ENCODE measurements at places on chromosomes 13 and 19.

DNA sequence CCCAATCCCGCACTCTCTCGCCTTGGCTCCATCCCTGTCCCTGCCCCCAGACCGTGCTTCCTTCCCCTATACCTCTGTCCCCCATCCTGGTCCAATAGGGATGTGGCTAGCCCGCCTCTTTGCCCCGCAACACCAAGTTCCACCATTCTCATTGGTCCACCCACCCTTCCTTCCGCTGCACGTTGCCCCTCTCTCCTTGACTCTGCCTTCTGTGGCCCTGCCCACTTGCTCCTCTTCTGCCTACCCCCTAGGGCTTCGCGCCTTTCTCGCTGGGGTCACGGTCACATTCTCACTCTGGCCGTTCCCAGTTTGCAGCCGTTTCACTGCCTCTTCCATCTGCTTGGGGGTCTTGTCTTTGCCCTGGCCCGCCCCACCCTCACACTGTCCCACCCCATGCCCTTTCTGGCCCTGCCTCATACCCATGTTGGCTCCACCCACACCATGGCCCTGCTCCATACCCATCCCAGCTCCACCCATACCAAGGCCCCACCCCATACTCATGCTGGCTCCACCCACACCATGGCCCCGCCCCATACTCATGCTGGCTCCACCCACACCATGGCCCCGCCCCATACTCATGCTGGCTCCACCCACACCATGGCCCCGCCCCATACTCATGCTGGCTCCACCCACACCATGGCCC is 4.5 kb upstream of the ARHGAP45 start:
- DNase-seq: no peak

- no peak for DNase-seq
Observed at GRCh38 chr13:51820016-51820597, 16.1 kb upstream of the DHRS12 start.

DNA sequence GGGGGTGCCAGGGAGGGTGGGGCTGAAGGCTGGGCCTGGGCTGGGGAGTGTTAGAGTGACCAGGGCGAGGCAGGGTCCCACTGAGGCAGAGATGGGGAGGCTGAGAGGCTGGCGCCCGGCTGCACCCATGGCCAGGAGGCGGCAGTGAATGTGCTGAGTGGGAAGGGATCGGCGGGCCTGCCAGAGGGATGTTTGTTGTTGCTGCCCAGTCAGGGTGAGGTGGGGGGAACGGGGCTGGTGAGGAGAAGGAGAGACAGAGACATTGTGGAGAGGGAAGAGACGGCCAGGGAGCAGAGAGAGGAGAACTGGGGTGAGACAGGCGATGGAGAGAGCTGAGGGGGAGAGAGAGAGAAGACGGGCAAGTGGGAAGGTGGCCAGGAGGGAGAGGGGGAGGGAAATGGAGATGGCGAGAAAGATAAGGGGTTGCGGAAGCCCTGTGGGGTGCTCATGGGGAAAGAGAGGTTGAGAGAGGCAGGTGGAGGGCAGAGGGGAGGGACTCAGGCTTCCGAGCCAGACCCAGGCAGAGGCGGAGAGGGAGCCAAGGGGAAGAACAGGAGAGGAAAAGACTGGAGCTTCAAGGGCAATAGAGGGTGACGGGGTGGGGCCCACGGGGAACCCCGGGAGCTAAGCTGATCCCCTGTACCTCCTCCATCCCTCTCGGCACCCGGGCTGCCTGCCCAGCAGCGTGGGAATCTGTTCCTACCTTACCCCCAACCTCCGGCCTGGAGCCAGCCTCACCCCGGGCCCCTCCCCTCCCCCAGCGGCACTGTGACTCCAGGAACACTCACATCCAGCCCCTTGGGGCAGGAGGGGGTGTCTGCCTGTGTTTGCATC is 690 bp upstream of the B3GNT8 start:
- DNase-seq: peak; percentile 36

DNA sequence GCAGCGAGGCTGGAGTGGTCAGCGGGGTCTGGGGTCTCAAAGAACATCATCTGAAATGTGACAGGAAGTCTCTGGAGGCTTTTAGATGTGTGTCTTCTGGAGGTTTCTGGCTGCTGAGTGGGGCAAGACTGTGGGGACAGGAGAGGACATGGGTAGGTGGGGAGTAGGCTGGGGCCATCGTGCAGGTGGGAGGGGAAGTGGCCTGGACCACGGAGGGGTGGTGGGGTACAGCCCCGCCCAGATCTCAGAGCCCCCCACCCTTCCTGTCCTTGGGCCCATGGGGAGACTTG is 6.2 kb downstream of the AP1M1 start:
- DNase-seq: no peak

GRCh38 chr13:71876648-71877255 is 9.7 kb upstream of the DACH1 start:
- DNase-seq: no peak

DNA sequence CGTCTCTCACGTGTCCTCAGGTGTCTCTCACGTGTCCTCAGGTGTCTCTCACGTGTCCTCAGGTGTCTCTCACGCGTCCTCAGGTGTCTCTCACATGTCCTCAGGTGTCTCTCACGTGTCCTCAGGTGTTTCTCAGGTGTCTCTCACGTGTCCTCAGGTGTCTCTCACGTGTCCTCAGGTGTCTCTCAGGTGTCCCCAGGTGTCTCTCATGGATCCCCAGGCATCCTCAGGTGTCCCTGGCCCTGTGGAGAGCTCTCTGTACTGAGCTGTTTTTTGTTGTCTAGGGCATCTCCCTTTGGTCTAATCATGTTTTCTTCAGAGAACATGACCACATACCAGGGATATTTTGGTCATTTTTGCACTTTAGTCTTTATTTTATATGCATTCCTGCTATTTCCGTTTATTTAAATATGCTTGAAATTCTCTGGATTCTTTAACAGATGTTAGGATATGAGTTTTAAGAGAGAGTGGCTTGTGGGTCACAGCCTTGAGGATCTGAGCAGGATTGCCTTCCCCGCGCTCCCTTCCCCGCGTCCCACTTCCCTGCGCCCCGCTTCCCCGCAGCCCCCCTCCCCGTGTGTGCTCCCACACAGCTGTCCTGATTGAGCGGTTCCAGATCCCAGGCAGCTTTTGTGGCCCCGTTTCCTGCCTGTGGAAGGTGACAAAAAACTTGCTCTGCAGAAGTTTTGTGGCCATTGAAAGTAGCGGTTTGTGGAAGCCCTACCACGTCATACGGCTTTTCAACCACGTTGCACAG is 31.9 kb downstream of the ATP4B start:
- DNase-seq: no peak

GRCh38 chr13:113877149-113877990 is 13.5 kb upstream of the GAS6 start:
- DNase-seq: no peak

GRCh38 chr13:19597523-19597922 is 35.9 kb upstream of the MPHOSPH8 start:
- DNase-seq: no peak

- DNase-seq: peak; percentile 73
Observed at GRCh38 chr19:18173572-18174288, at the start of gene IFI30. TSS of gene IFI30 (plus strand) at chr19:18173813. CDS start at chr19:18173842, 29 bp downstream.

DNA sequence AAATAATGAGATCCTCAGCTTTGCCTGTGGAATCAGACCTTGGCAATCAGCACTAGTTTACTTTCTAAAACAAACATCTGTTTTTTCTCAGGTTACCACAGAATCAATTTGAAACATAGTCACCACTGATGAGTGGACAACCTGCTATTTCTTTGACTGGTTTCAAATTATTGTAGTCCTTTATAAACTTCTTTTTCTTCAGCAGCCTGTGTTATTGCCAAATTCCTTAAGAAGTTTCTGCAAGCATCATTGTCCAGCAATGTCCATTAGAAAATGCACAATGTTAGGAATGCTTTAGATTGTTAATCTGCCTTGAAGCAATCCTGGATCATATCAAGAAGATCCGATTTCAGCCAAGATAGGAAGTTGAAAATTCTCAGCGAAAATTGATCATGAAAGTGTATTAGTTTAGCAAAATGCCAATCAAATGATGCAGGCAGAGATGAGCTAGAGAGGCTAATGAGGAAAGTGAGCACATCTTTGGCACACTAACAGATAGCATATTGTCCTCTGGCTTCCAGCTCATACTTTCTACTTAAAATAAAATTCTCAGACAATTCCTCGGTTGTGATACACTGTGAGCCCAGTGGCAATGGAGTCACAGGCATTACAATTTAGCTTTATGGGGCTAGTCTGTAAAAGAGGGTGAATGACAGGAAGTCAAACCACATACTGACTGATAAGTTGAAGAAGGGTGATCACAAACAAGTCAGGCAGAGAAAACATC is 270.6 kb downstream of the SLITRK6 start:
- DNase-seq: no peak

All from activated naive CD4-positive, alpha-beta T cell treated with Interleukin-2 at 50 U/mL for 16 hours (primary cell).